Fibroblast of villous mesenchyme (primary cell): ENCODE measurements at places on chromosomes 12 and 14. TPM values are rescaled to one million over a fixed set of nuclear protein-coding genes. Genes with fewer than 3 reads are reported as not detected.

DNA sequence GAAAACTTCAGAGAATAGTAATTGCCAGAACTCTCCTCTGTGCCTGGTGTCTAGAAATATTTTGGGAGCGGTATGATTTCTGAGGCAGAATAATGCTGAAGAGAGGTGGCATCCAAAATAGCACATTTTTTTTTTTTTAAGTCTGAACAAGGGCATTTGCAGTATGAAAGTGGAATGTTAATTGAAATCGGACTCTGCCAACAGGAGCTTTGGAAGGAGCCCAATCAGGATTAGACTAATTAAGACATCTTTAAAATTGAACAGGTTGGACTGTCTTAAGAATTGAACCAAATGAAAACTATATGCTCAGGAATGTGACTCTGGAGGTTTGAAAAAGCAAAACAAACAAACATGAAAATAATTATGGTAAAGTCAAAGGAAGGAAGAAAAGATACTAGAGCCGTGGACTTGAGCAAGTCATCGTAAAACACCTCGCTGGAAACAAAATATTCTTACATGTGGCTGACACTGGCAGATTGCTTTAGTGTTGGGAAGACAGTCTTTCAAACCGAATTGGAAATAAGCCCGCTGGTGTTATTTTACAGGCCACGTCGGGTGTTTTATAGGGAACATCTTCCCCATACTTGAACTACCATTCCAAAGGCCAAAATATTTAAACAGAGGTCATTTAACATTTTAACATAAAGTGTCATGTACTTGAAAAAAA lies 436.3 kb downstream of the VRK1 start:
- DNase-seq = no peak

- DNase-seq = no peak
Observed at GRCh38 chr12:9706086-9706685, 26.7 kb downstream of the CLECL1 start.

- peak; percentile 40 for DNase-seq
Observed at GRCh38 chr12:94982456-94982855, 21.0 kb downstream of the NDUFA12 start.

GRCh38 chr14:28742171-28742846 lies 24.3 kb upstream of the FOXG1 start:
- no peak for DNase-seq

GRCh38 chr12:110790301-110790700 lies 47.6 kb upstream of the PPP1CC start:
- peak; percentile 84 for DNase-seq

- no peak for DNase-seq
Observed at GRCh38 chr12:126362964-126363363, 1297.7 kb downstream of the AACS start.

DNA sequence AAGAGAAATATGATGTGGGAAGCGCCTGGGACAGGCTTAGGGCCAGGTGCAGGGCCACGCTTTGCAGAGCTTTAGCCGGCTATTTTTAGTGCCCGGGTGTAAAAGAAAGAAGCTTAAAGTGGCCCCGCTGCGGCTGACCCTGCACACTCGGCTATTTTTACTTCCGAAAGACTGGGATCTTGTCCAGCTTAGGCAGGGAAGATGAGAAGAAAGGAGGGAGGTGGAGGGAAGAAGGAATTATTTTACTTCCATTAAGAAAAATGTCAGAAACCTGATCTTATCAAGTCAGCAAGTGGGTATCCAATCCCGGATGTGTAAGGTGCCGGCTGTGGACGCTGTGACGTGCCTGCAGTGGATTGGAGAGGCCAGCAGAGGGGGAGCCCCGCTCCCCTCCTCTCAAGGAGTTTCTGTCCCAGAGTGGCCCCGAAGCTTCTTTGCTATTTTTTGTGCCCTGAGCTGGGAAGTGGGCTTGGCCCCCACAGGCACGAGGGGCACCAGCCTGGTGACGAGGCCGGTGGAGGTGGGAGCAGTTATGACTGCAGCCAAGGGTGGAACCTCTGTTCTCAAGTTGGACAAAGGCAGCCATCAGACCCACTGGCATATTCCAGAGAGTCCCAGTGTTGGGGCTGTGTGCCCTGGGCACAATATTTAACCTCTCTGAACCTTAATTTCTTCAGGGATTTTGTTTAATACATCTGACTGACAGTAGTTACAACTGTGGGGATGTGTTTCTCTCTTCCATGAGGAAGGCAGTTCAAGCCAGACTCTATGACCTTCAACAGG lies 97.7 kb downstream of the ESRRB start:
- peak; percentile 3 for DNase-seq

DNA sequence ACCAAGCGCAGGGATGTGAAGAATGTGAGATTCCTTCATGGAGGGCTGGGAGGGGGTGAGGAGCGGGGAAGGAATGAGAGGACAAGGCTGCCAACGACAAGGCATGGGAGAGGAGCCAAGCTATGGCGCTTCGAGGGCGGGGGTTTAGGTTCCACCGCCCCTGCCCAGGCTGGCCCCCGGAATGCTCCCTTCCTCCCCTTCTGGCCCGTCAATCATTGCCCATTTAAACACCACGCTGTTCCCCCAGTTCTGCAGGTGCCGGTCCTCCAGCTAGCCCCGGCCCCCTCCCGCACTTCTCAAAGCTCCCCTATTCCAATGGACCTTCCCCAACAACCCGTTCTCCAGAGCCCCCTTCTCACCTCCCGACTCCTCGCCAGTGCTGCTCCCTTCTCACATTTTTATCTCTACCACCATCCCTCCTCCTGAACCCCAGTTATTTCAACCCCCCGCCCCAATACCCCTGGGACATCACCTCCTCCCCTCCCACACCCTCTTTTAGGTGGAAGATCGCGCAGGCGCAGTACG lies 428 bp downstream of the RNF41 start:
- DNase-seq = peak; percentile 66

- no peak for DNase-seq
Observed at GRCh38 chr14:66141733-66142132, 344.4 kb upstream of the CCDC196 start.

DNA sequence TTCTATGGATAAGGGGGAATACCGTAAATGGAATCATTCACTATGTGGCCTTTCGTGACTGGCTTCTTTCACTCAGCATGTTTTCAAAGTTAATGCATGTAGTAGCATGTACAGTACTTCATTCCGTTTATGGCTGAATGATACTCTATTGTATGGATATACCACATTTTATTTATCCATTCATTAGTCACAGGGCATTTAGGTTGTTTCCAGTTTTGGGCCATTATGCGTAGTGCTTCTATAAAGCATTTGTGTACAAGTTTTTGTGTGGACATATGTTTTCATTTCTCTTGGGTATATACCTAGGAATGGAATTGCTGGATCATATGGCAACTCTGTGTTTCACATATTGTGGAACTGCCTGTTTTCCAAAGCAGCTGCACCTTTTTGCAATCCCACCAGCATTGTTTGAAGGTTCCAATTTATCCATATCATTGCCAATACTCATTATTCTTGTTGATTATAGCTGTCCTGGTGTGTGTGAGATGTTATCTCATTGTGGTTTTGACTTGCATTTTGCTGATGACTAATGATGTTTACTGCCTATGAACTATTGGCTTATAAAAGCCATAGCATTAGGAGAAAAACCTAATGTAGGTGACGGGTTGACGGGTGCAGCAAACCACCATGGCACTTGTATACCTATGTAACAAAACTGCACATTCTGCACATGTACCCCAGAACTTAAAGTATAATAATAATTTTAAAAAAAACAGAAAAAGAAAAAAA lies 45.5 kb downstream of the ATF7IP start:
- peak; percentile 72 for DNase-seq

DNA sequence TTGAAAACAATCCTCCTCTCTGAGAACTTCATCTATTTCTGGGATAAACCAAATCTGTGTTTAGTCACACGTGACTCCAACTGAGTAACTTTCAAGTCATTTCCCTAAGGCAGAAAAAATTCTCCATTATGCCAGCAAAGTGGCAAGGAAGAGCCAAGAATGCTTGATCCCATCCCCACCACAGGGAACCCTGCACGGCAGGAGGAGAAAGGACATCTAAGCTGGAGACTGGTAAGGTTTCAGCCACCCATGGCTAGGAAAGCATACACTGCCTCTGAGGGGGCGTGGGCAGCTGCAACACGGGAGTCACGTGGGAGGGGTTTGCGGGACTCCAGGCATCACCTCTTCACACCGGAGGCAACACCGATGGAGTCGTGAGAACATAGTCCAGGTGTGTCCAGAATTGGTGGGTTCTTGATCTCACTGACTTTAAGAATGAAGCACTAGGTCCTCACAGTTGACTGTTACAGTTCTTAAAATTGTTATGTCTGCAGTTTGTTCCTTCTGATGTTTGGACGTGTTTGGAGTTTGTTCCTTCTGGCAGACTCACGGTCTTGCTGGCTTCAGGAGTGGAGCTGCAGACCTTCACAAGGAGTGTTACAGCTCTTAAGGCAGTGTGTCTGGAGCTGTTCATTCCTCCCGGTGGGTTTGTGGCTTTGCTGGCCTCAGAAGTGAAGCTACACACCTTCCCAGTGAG lies 2.7 kb upstream of the SIVA1 start:
- no peak for DNase-seq

DNA sequence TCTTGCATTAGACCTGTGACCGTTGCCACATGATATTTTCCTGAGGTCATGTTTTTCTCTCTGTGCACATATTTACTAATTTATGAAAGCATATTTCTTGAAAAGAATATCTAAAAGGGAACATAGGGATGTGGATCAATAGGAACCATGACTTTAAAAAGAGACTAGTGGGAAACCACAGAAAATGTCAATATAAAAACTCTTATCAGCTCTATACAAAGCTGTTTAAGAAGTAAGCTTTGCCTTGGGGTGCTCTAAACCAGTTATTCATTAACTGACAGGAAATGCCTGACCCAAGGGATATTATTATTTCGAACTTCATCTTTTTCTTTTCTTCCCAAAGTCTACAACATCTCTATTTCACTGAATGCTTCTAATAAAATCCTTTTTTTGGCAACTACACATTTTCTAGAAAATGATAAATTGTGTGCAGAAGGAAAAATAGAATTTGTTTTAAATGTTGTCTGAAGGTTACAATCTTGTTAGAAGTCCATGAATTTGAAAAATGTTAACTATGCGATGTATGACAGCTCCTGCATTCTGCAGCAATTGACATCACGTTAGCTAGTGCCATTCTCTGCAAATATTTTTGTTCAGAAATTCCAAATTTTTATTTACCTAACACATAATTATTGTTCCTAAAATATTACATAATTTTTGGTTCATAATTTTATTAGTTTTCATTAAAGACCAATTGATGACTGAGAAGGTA lies 345.0 kb downstream of the SLC16A7 start:
- no peak for DNase-seq

DNA sequence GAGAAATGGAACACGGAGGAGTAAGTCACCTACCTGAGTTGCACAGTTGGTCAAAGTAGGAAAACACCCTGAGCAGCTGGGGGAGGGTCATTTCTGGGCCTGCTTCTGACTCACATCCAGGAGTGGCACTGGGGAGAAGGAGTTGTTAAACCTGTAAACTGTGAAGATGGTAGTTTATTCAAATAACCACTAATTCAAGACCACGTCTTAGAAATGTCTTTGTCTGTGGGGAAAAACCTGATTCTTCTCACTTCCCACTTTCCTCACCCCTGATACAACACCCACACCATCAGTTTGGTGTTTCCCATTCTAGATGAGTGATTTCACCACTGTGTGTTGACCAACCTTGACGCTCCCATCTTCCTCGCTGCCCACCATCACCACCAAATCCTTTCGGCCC lies 207.1 kb downstream of the ANO4 start:
- no peak for DNase-seq

DNA sequence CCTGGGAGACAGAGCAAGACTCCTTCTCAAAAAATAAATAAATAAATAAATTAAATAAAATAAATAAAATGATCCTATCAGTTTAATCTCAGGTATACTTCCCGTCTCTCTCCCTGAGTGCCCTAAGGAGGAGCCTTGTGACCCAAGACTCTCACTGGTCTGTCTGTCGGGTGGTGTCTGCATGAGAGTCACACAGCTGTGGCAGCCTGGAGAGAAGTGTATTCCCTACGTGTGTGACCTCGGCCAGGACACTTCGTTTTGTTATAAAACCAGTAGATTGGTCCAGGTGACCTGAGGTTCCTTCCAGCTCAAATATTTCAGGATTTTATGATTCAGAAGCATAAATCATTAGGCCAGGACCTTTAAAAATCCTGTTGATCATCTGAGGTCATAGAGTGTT lies 4.8 kb downstream of the SYNE3 start:
- no peak for DNase-seq

DNA sequence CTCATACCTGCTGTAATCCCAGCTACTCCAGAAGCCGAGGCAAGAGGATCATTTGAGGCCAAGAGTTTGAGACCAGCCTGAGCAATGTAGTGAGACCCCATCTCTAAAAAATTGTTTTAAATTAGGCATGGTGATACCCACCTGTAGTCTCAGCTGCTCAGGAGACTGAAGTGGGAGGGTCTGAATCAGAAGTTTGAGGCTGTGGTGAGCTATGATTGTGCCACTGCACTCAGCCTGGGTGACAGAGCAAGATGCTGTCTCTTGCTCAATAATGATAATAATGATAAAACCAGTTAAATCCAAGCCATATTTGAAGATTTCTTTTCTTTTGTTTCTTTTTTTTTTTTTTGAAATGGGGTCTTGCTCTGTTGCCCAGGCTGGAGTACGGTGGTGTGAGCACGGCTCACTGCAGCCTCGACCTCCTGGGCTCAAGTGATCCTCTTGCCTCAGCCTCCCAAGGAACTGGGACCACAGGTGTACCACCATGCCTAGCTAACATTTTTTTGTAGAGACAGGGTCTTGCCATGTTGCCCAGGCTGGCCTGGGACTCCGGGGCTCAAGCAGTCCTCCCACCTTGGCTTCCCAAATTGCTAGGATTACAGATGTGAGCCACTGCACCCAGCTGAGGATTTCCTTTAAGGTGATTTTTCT lies 12.8 kb downstream of the PSMA6 start:
- DNase-seq = no peak

DNA sequence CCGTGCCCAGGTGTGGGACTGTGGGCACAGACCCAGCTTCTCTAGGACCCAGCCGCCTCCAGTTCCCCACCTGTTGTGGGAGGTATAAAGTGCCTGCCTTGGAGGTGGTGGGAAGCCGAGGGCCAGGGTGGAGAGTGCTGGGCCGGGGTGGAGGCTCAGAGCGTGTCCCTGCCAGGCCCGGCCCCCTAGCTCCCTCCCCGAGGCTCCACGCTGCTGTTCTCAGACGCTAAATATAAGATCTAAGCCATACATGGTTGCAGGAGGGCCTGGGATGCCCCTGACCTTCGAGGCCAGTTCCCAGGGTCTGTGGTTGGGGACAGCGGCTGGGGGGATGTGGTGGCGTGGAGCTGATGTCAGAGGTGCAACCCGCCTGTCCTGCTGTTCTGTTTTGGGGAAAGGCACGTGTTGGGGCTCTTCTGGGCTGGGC lies 10.8 kb downstream of the INF2 start:
- DNase-seq = no peak

Gene SERPINA5
- total RNA-seq = not detected in 2 replicates

Gene KLRD1
- total RNA-seq = under 0.01 and 0.86 TPM in 2 replicates

Gene TUBA1C
- 376 and 609 TPM in 2 replicates for total RNA-seq

Gene LBHD2
- total RNA-seq = not detected in 2 replicates

Gene ENDOU
- total RNA-seq = not detected in 2 replicates

Gene SLC17A8
- not detected in 2 replicates for total RNA-seq

Gene TAS2R20
- 5.2 and 5.5 TPM in 2 replicates for total RNA-seq
